GF-D8 (cell line): ENCODE measurements at places on chromosomes 11 and 22.

DNA sequence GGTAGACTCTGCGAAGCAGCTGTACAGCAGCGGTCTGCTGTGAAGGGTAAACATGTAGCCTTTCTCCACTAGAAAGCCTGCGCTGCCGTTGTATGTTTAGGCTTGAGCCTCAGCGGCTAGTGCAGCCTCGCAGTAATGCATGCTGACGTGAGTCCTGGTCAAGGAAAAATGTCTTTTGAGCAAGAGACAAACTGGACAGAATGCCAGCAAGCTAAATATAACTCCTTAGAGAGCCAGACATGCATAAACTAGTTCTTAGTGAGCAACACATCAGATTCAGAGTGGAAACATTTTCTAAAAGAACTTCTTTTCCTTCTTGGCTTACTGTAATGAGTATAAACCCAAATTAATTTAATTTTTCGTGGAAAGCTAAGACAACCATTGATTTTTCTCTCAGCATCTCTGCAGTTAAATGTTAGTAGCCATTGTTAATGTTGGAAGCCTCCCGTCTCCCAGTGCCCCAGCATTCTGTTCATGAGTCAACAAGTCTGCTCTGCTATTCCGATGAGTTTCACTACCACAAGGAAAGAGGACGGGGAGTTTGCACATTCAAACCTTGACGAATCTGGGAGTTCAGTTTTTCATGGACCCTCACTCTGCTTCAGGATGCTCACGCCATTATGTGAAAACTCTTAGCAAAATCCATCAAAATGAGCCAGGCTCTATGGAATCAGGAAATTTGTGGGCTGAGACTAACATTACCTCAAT is 51.4 kb downstream of the JAM3 start:
- no peak for DNase-seq

GRCh38 chr11:8065031-8065430 is 16.0 kb upstream of the TUB start:
- DNase-seq, result no peak

DNA sequence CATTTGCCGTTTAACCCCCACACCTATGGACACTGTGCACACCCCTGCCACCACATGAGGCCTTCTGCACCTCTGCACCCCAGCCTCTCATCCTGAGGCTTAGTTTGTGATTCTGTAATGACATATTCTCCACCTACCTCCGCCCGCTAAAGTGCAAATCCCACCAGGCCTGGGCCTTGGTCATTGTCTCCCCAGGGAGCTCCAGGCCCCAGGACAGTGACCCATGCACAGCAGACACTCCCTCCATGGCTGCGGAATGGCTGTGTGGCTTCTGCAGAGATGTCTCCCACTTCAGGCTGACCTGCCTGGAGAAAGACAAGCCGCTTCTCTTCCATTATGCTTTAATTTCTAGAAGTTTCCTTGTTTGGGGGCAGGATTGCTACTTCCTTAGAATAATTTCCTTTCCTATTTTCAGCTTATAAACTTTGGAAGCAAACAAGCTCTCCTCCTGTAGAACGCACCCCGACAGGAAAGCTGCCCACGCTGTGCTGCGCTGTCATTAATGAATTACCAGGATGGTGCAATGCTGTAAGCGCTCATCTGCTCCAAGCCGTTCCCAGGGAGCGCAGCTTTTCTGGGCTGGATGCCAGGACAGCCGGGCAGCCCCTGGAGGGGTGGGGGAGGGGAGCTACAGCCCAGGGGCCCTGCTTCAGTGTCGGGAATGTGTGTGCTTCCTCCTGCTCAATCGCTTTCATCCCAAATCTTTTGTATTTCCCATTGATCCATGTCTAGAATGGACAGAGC is 618.0 kb downstream of the BRD1 start:
- DNase-seq, result no peak

DNA sequence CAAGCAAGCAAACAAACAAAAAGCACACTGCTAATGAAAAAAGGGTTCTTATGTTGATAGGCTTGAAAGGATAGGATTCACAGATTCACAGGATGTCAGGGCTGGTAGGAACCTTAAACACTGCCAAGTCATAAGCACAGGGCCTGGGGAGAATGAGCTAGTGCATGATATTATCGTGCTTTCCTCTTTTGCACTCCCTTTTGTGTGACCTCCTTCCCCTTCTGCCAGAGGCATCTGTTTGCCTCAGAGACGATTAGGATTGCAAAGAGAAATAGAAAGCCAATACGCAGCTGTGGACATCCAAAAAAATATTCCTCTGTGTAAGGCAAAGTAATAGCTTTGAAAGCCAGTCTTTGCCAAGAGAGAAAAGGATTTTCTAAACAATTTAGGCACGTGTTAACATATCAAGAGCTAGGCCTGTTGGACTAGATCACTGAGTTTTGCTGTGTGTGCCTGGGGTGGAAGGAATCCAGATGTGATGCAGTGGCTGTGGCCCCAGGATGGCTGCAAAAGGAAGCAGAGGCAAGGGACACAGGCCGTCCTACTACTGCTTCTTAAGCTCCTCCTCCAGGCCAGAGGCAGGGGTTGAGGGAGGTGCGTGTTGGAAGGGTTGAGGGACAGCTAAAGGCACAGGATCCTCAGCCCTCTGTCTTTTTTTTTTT is 30.6 kb downstream of the MCHR1 start:
- no peak for DNase-seq

DNA sequence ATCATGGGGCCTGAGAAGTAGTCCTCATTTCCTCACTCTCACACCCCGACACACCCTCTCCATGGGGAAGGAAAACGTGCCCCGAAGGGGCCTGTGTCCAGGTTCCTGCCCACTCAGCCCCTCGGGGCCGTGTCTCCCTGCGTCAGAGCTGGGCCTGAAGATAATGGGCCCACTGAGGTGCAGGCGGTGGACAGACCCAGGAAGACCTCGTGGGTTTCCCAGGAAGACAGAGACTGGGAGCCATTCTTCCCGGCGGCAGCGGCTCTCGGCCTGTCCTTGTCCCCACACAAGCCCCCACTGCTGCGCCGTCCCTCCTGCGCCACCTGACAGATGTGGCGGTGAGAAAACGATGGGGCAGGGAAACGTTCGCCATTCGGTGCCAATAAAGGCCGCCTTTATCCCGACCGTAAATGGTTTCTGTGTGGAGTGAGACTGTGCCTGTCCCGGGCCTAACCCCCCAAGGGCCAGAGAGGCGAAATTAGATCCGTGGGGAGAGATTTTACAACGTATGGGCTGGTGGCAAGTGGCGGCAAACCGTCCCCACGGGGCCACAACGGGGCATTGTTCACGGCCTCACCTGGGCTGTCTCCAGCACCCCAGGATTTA is 89.0 kb downstream of the CDKN1C start:
- no peak for DNase-seq

DNA sequence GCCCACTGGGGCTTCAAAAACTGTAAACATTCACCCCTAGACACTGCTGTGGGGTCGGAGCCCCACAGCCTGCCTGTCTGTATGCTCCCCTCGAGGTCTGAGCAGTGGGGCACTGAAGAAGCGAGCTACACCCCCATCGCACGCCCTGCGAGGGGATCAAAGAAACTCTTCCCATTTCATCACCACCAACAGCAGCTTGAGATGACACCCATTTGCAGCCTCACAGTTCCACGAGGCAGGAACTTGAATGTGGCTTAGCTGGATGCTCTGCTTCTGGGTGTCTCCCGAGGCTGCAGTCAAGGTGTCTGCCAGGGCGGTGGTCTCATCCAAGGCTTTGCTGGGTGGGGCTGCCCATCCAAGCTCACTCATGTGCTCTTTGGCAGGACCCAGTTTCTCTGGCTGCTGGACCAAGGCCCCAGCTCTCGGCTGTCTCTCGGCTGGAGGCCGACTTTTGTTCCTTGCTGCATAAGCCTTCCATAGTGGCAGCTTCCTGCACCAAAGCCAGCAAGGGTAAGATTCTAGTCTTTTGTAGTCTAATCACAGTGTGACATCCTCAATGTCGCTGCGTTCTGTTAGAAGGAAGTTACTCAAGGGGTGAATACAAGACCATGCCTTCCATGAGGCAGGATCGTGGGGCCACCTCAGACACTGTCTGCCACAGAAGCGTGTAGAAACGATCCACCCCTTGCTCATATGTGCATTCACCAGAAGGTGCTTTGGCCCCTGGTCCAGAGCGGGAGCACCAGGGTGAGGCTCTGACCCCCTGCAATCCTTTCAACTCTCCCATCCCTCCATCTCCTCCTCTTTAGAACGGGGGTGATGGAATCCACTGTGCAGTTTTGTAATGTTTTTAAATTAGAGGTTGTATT is 46.2 kb upstream of the SEPTIN5 start:
- no peak for DNase-seq

DNA sequence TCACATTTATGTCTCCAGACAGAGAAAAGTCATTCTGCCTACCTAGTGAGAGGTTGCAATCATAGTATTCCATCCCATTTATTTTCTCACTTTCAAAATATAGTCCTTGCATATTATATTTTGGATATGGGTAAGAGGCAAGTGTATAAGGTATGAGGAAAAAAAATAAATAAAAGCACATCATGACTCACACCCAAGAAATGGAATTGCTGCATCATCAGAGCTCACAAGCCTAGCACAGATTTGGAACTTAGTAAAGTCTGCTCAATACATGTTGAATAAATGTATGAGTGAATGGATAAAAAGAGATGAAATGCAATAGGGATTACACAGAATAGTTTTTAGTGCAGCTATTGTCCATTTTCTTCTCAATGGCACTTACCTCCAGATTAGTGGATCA is 2.5 kb upstream of the OR51G1 start:
- DNase-seq, result no peak

- DNase-seq, result no peak
These were observed 1.4 kb downstream of the CDKN1C start for GRCh38 chr11:2883979-2884815.

- no peak for DNase-seq
These were observed 130.8 kb downstream of the HIPK3 start for GRCh38 chr11:33387996-33388395.

- DNase-seq, result no peak
These were observed 37.5 kb downstream of the KIRREL3 start for GRCh38 chr11:126963115-126963514.

GRCh38 chr11:16876053-16876752 is 137.8 kb downstream of the C11orf58 start:
- DNase-seq, result no peak

- DNase-seq, result no peak
These were observed 76.7 kb upstream of the PICALM start for GRCh38 chr11:86145439-86146156.

GRCh38 chr11:131815590-131815989 is 445.2 kb downstream of the NTM start:
- no peak for DNase-seq

DNA sequence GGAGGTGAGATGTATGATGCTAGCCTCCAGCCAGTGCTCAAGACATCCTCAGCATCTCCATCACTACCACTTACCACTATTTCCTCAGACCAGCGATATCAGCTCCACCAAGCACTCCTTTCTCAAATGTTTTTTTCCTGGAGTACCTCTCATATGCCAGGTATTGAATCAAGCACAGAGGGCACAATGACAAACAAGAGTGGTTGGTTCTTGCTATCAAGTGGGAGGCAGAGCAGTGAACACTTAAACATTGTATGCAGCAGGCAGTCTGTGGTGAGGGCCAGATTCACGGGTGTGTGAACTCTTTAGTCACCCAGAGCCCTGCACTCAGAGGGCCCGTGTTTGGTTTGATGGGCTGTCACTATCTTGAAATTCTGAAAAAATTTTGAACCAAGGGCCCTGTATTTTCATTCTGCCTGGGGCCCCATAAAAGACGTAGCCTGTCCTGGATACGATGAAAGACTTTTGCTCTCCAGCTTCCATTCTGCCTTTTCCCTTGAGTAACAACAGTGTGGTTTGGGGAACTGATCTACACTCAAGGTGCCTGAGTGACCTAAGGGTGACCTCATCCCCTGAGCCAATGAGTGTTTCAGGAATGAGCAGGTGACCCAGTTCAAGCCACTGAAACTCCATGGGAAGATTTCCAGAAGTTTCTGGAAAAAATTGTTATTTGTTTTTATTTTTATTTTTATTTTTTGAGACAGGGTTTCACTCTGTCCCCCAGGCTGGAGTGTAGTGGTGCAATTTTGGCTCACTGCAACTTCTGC is 348.4 kb upstream of the NARS2 start:
- DNase-seq, result no peak

GRCh38 chr11:68146704-68147474 is 25.7 kb upstream of the CHKA start:
- DNase-seq, result peak; percentile 20

DNA sequence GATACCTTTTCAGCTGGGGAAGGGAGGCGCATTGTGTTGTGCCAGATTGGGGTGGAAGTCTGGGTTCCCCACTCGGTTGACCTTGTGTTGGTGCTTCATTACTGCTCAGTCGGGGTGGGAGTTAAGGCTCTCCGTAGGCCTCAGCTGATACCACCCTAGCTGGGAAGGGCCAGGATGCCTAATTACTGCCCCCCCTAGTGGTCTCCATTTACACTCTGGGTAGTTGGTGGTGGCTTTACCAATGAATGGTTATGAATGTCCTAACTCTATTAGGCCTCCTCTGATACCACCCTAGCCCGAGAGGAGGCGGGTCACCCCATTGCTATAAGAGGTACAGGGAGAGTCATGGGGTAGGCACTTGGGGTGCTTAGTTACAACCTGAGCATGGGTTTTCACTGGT is 27.5 kb upstream of the HIKESHI start:
- no peak for DNase-seq

GRCh38 chr11:121792185-121792584 is 323.8 kb downstream of the BLID start:
- DNase-seq, result no peak

GRCh38 chr11:68550485-68550817 is 89.9 kb downstream of the PPP6R3 start:
- peak; percentile 77 for DNase-seq

GRCh38 chr11:14977101-14977880 is 5.1 kb upstream of the CALCA start:
- DNase-seq, result no peak

DNA sequence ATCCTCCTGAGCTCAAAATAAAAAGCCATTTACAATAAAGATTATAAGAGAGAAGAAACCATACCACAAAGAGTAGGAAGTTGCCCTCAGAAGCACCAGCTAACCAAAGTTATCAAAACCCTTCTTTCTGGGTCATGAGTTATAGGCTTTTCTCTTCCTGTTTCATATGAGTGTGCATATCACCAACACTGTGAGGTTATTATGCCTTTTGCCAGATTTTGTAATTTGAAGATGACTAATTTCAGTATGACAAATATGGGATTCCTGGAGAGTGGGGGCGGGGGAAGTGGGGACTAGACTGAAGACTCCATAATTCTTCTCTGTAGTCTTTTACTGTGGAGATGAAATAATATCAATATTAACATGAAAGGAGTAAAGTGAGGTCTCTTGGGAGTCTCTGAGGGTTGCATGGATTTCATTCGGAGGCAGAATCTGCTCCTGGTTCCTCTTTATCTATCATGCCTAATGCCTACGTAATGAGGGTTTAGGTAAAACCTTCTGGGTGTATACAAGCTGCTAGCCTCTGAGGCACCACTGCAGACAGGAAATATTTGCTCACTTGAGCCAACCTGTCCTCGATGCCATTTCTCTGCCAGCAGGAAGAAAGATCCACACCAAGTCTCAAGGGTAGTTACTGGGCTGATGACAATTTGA is 2.1 kb downstream of the LPXN start:
- DNase-seq, result peak; percentile 44

DNA sequence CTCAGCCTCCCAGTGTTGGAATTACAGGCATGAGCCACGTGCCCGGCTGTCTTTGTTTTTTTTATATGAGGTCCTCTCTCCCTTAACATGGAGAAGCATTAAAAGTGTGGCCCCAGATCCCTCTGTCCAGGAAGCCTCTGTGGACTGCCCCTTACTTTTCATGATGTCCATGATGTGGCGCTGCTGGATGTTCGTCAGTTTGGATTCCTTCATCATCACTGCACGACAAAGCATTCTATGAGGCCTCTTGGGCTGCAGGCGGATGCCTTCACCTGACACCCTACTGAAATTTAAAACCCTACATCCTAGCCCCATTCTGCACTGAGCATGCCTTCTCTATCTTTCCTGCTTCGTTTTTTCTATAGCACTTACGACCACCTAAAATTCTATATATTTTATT is 2.1 kb downstream of the C22orf23 start:
- DNase-seq, result no peak
